Right cardiac atrium (tissue), 5 donors: ENCODE measurements at places on chromosomes 3 and 15. TPM values are rescaled to one million over a fixed set of nuclear protein-coding genes. Genes with fewer than 3 reads are reported as not detected.

TGM4 gene
- not detected for polyA plus RNA-seq

DNA sequence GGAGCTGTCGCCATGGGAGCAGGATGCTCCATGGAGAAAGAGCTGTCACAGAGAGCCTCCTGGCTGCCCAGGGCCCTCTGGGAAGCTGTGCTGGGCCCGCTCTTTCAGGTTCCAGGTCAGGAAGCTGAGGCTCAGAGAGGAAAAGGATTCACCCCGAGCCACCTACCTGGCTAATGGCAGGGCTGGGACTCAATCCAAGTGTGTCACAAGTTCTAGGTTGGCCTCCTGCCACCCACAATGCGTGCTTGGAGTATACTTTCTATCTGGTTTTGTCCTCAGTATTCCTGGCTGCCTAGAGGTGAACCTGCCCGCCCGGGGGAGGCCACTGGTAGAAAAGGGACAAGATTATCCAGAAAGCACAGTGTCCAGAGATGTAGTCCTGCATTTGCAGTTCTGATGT lies 23.6 kb downstream of the FAH start:
- DNase-seq, result no peak

- DNase-seq, result no peak
Observed at GRCh38 chr3:116316771-116317170, 128.5 kb downstream of the LSAMP start.

DNA sequence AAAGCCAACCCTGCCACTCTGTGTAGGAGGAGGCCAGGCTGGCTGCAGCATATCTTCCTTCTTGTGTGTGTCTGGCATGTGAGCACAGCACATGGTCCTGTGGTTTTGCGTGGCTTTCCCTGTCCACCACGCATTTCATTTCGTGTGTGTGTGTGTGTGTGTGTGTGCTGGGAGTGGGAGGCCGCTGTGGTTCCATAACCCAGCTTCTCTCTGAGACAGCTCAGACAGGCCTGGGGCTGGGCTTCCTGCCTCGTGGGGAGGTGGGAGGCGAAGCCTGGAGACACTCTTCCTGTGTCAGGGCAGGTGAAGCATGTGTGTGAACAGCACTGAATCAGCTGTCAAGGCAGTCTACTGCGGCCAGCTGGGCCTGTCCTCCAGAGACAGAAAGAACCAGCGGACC lies 16.0 kb upstream of the MRPS22 start:
- DNase-seq, result no peak
